ENCODE measurements at places on chromosomes 4 and X.

DNA sequence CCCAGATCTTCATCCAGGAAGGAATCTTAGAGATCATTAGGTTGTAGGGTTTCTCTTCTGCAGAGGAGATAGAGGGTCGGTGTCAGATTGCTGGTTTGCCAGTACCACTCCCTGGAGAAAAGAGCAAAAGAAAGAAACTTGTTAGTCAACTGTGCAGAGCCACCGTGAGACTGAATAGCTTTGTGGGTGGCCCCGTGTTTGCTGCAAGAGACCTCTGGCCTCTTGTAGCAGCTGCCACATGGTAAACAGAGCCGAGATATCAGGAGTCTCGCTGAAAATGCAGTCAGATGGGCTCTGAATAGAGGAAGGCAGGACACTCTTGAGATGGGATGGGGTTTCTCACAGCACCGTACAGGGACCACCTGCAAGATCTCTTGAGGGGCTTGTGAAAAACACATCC is 149.7 kb downstream of the PTTG2 start:
- DNase-seq: no peak

- no peak for DNase-seq
Measured at GRCh38 chr4:38314663-38315062, 349.3 kb upstream of the KLF3 start.

DNA sequence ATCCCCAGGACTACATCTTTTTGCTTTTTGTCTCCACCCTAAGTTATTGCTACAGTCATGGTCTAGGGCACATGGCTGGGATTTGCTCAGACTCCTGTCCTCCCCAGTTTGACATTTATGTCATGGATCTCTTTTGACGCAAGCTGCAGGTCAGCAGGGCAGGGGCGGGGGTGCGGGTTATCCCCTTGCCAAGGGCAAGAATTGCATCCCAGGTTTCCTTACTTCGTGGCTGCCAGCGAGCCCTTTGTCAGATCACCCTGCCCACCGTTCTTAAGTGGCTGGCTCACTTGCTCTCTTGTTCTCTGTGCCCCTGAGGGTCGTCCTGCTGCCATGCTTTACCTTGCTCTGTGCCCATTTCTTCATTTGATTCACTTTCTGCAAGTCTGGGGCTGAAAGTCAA is 21.1 kb upstream of the UBA1 start:
- DNase-seq: no peak

GRCh38 chrX:70025464-70025863 is 24.3 kb downstream of the AWAT2 start:
- no peak for DNase-seq

- DNase-seq: no peak
Measured at GRCh38 chr4:7276515-7276914, 84.2 kb downstream of the SORCS2 start.

DNA sequence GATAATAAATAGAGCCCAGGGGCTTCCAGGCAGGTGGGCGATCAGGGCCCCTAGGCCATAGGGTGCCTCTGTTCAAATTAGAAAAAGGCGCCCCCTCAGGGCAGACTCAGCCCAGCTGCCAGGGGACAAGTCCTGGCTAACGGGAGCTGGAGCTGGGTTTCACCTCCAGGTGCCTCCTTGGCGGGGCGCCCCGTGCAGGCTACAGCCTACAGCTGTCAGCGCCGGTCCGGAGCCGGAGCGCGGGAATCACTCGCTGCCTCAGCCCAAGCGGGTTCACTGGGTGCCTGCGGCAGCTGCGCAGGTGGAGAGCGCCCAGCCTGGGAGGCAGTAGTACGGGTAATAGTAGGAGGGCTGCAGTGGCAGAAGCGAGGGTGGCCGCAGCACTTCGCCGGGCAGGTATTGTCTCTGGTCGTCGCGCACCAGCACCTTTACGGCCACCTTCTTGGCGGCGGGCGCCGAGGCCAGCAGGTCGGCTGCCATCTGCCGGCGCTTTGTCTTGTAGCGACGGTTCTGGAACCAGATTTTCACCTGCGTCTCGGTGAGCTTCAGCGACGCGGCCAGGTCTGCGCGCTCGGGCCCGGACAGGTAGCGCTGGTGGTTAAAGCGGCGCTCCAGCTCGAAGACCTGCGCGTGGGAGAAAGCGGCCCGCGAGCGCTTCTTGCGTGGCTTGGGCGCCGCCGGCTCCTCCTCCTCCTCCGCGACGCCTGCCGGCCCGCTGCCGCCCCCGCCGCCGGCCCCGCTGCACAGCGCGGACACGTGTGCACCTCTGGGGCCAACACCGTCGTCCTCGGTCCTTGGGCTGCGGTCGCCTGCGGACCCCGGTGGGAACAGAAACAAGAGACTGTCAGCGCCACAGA is 2.4 kb downstream of the NKX3-2 start:
- no peak for DNase-seq

DNA sequence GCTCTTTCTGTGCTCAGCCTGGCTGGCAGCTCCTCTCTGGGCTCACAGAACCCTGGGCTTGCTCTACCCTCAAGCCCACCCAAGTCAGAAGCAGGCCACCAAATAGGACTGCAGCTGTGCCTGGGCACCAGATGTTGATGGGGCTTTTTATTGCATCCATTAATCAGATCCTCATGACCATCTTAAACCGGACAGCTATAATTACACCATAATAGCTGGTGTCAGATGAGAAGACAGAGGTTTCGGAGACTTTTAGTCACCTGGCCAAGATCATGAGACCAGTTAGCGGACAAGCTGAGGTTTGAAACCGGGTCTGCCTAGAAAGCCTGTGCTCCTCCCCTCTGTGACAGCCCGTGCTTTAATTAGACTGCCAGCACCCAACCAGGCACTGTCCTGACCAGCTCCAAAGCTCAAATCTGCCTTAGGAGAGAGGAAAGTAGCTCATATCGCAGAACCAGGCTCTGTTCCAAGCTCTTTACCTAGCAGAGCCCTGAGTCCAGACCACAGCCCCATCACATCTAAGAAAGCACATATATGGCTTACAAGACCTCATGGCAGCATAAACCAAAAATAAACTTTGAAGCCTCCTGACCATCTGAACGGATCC is 88.9 kb downstream of the JAKMIP1 start:
- no peak for DNase-seq

- DNase-seq: no peak
Measured at GRCh38 chrX:42955349-42955748, 177.4 kb upstream of the PPP1R2C start.

GRCh38 chrX:54248309-54248708 is 65.3 kb upstream of the FAM120C start:
- no peak for DNase-seq

DNA sequence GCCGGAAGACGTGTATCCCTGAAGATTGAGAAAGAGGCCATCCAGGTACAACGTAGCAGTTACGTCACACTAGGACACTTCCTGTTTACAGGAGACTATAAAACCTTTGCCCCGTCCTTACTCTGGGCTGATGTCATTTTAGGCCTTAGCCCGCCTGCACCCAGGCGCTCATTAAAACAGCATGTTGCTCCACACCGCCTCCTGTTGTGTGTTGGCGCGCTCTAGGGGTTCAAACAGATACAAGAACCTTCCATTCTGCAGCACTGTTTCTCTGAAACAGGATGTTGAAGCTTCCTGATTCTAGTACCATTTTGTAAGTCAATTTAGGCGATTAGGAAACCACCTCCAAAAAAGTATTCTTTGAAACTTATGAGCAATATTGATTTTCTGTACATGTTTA is 722.1 kb downstream of the PCDH7 start:
- DNase-seq: no peak

DNA sequence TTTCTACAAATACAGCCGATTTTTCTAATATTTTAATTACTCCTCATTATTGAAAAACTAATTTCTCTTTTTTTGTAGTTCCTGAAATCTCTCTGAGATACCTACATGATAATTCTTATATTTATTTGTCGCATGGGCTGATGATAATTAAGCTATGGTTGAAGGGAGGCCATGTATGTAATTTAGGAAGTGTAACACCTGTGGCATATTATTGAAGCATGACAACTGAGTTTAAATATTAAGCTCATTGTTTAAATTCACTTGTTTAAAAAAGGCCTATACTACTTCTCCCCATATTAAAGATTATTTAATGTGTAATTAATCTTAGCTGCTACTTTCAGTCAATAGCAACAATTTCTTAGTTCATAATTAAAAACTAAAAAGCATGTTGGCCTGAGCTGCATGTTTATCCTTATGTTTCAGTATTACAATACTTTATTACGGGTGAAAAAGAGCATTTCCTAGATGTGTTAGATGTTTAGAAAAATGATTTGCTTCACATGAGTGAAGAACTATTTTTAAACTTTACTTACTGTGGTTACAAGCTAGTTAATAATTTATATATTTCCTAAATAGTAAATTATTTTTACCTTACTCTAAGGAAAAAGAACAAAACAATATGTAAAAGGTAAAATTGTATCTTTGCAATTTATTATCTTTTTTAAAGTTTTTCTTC is 122.4 kb downstream of the RAP1GDS1 start:
- no peak for DNase-seq

DNA sequence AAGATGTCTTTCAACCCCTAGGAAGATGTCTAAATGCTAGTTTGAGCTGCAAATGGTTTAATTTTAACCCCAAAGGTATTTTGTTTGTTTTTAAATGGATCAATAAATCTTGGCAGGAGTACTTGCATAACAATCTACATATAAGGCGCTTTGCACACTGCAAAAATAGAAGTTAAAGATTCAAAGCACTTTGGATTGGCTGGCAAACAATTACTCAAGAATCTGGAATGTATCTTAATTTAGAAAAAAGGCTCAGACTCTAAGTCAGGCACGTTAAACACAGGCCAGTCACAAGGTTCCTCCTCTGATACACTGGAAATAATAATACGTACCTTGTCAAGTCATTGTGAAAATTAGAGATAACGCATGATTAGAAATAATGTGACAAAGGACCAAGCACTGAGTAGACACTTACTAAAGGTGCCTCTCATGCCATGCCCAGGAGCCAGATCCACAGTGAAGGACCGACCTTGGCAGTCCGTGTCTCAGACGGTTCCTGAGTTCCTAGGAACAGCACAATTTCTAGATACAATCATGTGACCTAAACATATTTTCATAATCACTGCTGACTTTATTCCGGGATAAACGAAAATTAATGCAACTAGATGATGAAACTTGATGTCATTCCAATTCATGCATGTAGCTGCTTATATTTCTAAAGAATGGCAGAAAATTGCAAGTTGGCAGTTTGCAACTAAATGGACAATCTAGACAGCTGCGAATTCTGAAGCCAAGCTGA is 49.6 kb downstream of the PROM1 start:
- DNase-seq: no peak

Measured in activated CD8-positive, alpha-beta memory T cell treated with anti-CD3 and anti-CD28 coated beads for 1 hour (primary cell).